Right hindlimb (tissue), 1 donor: ENCODE measurements at places on chromosomes 6 and 20.

DNA sequence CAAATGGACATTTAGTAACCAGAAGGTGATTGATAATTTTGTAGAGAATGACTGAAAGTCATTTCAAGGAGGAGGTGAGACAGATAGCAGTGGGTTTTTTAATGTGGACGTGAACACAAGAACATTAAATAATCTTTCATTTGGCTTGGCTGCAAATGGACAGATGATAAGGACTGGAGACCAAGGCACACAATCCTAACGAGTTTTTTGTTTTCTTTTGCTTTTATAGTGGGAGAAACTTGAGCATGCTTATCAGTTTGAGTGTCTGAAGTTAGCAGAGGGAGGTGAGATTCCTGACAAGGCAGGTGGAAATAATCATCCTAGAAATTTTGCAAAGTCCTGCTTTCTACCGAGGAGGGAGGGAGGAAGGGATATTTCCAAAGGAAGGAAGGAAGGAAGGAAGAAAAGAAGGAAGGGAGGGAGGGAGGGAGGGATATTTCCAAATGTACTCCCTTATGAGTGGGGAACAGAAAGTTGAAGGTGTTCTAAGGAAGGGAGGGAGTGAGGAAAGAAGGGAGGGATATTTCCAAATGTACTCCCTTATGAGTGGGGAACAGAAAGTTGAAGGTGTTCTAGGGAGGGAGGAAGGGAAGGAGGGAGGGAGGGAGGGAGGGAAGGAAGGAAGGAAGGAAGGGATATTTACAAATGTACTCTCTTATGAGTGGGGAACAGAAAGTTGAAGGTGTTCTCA, 63.1 kb downstream of the RNF217 start:
- no peak for DNase-seq

- DNase-seq = no peak
Measured at GRCh38 chr20:63186084-63186483, 29.8 kb downstream of the YTHDF1 start.

- DNase-seq = no peak
Measured at GRCh38 chr20:13858871-13859270, 74.0 kb downstream of the NDUFAF5 start.

- DNase-seq = no peak
Measured at GRCh38 chr20:21208999-21209398, 83.1 kb downstream of the KIZ start.

GRCh38 chr20:11853359-11853758, 64.3 kb upstream of the BTBD3 start:
- no peak for DNase-seq
